Activated T-cell treated with anti-CD3 and anti-CD28 coated beads, Interleukin-2, amount 50 U/mL, for 48 hours (primary cell): ENCODE measurements at places on chromosomes 1 and 21.

GRCh38 chr1:203519053-203519840, 25.3 kb downstream of the OPTC start:
- no peak for DNase-seq

GRCh38 chr21:39197448-39198233, 14.4 kb upstream of the PSMG1 start:
- DNase-seq: no peak

DNA sequence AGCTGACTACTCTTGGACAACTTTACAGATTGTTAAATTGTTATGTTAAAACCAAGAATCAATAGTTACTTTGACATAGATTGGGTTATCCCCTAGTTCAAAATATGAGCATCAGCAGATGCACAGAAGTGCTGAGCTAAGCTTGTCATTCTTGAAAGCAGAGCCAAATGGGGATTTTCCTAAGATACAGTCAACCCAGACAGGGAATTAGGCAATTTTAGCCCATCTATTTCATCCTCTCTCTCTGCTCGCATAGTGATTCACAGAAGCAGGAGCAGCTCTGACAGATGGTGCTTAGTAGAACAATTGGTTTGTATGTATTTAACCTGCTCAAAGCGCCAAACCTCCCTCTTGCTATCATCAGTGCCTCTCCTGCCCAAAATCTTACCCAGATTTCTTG, 27.9 kb upstream of the PRRC2C start:
- DNase-seq: no peak

GRCh38 chr1:76854255-76854654, 13.0 kb upstream of the ST6GALNAC5 start:
- DNase-seq: no peak

DNA sequence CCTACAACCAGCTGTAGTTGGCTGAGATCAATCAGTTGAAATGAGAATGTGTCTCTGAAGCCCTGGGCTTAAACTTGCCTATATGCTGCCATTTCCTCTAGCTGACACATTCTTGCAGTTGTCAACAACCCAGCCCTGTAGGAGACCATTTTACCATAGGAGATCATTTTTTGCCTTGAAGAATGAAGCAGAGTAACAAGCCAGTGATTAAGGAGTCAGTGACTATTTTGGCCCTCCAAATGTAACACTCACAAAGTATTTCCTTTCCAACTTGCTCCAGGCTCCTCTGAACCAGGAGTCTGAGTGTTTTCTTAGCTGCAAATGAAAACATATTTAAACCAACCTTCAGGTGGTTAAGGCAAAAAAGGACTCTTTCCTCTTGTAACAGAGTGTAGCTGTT, 183.5 kb downstream of the ZZZ3 start:
- no peak for DNase-seq

DNA sequence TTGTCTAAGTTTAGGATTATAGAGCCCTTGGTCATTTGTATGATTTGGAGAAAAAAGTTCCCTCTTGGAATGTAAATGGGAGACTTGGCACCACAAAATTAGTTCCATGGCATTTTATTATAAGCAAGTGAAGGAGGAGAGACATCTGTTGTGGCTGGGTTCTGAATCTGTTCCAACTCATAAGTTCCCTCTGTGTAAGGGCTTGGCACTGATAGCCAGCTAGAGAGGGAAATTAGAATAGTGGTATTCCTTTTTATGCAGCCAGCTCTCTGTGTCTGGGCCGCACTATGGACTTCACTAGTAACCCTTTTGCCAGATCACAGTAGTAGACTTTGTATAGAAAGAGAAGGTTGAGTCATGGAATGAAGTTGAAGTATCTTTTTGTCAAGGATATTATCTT, 31.1 kb downstream of the GNAI3 start:
- DNase-seq: no peak
